Activated T-cell treated with anti-CD3 and anti-CD28 coated beads for 1 hour (primary cell): ENCODE measurements at places on chromosomes 5 and 9.

GRCh38 chr5:140106101-140106500 is 7.8 kb upstream of the PURA start:
- no peak for DNase-seq

DNA sequence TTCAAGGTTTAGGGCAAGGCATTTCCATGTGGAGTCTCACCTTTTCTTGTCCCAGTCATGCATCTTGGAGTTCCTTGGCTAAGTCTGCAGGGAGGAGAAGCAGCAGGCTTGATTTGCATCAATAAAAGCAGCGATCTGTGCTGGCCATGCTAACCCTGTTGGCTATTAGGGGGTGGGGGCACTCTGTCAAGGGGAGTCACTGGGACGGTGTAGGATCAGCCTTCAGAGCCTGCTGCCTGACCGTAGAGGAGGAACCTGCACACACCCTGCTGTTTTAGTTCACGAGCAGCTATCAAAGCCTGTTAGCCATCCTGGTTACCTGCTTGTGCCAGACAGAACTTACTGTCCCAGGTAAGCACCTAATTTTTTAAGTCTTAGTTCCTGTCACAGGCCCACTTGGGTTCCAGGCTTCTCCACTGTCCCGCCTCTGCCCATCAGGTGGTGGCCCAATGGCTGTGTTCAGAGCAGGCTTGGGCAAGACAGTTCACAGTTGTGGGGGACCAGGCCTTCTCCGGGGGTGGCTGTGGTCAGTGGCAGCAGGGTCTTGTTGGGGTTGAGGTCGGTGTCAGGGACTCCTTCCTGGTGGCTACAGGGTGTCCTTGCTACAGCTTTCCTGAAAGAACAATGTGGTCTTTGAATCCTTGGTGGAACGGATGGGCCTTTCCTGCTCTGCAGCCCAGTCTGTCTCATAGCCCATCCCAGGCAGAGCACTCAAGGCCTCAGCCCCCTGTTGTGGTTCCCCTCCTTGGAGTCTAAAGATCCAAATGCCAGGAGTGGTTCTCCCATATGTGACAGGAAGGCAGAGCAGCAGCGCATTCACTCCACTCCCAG is 43.7 kb downstream of the SECISBP2 start:
- DNase-seq, result no peak

GRCh38 chr5:148214665-148215185 is 11.9 kb downstream of the SPINK6 start:
- no peak for DNase-seq

- no peak for DNase-seq
Measured at GRCh38 chr9:108184941-108185340, 670.8 kb downstream of the ACTL7B start.

GRCh38 chr9:114037249-114037648 is 40.9 kb downstream of the AMBP start:
- DNase-seq, result no peak

- DNase-seq, result no peak
Measured at GRCh38 chr9:92496396-92497176, 14.3 kb upstream of the ASPN start.

- DNase-seq, result no peak
Measured at GRCh38 chr5:58299256-58299655, 160.6 kb downstream of the PLK2 start.

GRCh38 chr9:22343218-22343611 is 103.4 kb upstream of the DMRTA1 start:
- no peak for DNase-seq

GRCh38 chr9:136931611-136932130 is 12.9 kb downstream of the FBXW5 start:
- DNase-seq, result no peak

DNA sequence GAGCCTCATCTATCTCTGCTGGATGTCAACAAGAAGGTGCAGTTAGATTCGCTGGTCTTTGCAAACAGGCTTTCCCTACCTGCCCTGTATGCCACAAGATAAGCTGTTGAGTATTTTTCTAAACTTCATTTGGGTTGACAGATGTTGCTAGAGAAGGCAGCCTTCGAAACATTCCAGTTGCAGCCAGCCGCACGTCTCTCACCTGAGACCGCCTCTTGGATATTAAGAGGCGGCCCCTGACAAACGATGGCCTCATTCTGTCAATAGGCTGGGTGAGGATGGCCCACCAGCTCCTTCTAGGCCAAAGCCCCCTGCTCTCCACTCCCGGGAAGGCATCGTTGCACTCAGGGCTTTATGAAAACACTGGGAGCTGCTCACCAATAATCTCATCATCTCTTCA is 181.6 kb downstream of the DAB2IP start:
- no peak for DNase-seq

DNA sequence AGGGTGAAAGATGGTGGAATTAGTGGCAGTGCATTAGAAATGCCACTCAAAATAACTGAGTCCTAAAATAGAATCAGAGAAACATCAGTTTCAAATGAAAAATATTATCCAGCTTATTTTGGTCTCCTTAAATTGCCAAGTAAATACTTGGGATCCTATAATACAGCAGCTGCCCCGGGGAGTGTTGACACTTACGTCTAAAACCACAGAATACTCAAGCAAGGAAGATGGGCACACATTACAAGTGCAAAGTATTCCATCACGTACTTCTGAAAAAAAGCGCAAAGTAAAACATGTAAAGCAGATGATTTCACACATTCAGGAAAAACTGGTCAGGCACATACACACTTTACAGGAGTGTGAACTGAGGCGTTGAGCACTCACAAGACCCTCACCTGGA is 2.4 kb upstream of the ARHGEF37 start:
- no peak for DNase-seq
